ENCODE measurements at places on chromosomes 6 and 20. TPM values are rescaled to one million over a fixed set of nuclear protein-coding genes. Genes with fewer than 3 reads are reported as not detected.

- H3K4me3 ChIP-seq, result no peak overlapping the region
- DNase-seq, result no peak
- no peaks in the 10 kb centered on the region for H3K27me3 ChIP-seq
- no peak overlapping the region for H3K27ac ChIP-seq
- no peaks in the 10 kb centered on the region for H3K4me1 ChIP-seq
Measured at GRCh38 chr6:157449610-157450009, 68.6 kb downstream of the ZDHHC14 start.

DNA sequence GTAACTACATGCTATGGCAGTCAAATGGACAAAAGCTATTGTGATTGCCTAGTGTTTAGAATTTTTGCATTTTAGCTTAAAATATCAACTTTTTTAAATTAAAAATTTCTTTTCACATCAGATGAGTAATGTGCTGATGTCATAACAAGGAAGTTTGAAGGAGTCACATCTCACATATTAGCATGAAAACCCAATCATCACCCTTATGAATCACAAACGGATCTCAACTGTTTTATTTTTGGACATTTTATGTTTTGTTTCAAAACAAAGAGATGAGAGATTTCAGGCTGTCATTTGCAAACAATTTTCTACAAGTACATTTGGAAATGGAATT, 53.6 kb upstream of the TRERF1 start:
- no peaks in the 10 kb centered on the region for H3K4me1 ChIP-seq
- H3K4me3 ChIP-seq, result no peak overlapping the region
- H3K27ac ChIP-seq, result no peak overlapping the region
- no peaks in the 10 kb centered on the region for H3K27me3 ChIP-seq
- DNase-seq, result no peak
- H3K36me3 ChIP-seq, result no peaks in the 10 kb centered on the region

- H3K27me3 ChIP-seq, result no peaks in the 10 kb centered on the region
- no peak overlapping the region for H3K4me3 ChIP-seq
- H3K4me1 ChIP-seq, result no peaks in the 10 kb centered on the region
- H3K36me3 ChIP-seq, result no peaks in the 10 kb centered on the region
- no peak overlapping the region for H3K27ac ChIP-seq
Measured at GRCh38 chr6:131258816-131259476, 123.7 kb downstream of the AKAP7 start.

DNA sequence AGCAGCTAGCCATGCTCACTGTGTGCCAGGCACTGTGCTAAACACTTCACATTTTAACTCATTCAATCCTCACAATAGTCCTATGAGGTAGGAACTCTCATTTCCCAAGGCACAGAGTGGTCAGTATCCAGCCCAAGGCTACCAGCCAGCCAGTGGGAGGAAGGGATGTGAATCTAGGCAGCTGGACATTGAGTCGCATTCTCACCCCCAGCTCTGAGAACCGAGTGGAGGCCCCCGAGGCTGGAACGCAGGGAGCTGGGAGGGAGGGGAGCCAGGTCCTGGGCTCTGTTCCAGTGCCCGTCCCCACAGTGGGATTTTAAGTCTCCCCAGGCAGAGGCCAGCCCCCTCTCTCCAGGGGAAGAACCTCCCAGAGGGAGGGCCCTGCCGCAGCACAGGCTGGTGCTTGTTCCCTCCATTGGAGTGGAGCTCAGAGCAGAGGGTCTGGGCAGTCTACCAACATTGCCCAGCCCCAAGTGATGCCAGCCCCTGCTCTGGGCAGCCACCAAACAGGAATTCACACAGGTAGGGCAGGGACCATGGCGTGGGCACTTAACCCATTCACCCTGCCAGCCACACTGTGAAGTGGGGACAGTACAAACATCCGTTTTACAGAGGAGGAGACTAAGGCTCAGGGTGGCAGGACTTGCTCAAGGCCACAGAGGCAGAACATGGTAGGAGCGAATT, 131.3 kb downstream of the CEBPB start:
- peak overlapping the region; percentile 62 for H3K27ac ChIP-seq
- no peaks in the 10 kb centered on the region for H3K4me1 ChIP-seq
- H3K36me3 ChIP-seq, result no peaks in the 10 kb centered on the region
- no peak overlapping the region for H3K4me3 ChIP-seq

DNA sequence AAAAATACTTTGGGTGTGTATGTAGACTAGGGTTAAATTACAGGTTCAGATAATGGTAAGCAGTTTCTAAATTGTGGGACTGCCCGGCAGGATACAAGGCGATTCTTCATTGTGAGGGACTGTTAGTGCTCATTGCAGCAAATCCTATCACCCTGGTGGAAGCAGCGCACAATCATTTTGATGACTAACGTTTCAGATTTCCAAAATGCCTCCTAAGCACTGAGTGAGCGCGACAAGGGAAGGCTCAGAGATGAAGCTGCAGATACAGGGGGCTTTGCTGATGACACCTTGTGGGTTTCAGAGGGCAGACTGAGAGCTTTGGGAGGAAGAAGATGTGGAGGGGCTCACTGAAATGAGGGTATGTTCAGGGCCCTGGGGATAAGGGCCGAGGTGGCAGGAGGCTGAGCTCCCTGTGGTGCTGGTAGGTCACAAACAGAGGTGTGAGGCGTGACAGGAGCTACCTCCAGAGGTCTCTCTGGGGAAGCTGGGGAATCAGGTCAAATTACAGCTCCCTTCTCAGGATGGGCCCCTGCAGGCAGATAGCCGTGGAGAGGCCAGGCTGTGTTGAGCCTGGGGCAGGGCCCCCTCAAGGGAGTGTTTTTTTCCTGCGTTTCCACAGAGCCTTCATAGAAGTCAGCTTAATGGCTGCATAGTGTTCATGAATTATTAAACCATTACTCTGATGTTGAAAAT, 84.5 kb upstream of the FYN start:
- H3K36me3 ChIP-seq, result no peaks in the 10 kb centered on the region
- no peaks in the 10 kb centered on the region for H3K27me3 ChIP-seq
- DNase-seq, result no peak

DNA sequence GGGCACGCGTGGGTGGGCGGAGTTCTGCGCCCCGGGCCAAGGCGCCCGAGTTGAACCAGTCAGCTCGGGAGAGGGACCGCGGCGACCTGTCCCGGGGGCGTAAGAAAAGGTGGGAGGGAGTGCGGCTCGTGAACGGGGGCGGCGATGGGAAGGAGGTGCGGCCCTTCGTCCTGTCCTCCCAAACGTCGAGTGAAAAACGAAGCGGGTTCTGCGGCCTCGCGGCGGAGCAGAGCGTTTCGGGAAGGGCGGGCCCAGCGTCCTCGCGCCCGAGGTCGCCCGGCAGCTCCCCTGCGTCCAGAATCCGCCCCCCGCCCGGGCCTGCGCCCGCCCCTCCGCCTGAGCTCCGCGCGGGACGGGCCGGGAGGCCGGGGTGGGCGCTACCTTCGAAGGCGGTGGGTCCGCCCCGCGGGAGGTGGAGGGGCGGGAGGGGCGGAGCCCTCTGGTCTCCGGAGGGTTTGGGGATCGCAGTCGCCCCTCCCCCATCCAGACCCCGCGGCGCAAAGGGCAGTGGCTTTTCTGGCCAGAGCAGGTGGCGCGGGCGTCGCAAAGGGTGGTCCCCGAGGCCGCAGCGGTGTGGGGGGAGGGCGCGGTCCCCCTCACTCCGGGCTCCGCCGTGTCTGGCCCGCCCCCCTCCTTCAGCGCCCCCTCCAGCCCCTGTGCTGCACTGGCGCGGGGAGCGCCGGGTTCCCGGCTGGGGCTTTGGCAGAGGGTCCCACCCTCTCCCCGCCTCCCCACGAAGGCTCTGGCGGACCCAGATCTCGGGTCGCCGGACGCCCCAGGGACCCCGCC, 838 bp downstream of the STMN3 start:
- DNase-seq, result no peak
- no peaks in the 10 kb centered on the region for H3K27me3 ChIP-seq
- no peaks in the 10 kb centered on the region for H3K4me1 ChIP-seq
- H3K27ac ChIP-seq, result no peak overlapping the region
- H3K4me3 ChIP-seq, result peak overlapping the region; percentile 58

DNA sequence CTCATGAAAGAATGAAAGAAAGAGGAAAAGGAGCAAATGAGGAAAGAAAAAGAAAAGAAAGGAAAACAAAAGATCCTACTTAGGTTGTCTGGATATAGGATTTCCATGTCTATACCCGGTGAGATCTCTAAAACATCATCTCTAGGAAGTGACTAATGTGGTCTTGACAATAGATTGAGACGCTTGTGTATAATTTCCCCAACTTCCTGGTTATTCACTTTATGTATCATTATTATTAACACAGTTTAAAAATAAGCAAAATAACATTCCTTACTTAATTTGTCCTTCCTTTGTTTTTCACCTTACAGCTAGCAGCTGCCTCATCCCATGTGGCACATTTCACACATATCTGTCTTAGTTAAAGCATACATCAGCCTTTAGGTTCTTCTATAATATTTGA, 27.0 kb downstream of the LAMA4 start:
- no peaks in the 10 kb centered on the region for H3K27me3 ChIP-seq
- H3K27ac ChIP-seq, result peak overlapping the region; percentile 33
- DNase-seq, result no peak

GRCh38 chr6:14917109-14917910, 328.6 kb upstream of the JARID2 start:
- no peaks in the 10 kb centered on the region for H3K36me3 ChIP-seq
- no peaks in the 10 kb centered on the region for H3K4me1 ChIP-seq
- H3K27me3 ChIP-seq, result no peaks in the 10 kb centered on the region
- H3K27ac ChIP-seq, result no peak overlapping the region
- no peak overlapping the region for H3K4me3 ChIP-seq

DNA sequence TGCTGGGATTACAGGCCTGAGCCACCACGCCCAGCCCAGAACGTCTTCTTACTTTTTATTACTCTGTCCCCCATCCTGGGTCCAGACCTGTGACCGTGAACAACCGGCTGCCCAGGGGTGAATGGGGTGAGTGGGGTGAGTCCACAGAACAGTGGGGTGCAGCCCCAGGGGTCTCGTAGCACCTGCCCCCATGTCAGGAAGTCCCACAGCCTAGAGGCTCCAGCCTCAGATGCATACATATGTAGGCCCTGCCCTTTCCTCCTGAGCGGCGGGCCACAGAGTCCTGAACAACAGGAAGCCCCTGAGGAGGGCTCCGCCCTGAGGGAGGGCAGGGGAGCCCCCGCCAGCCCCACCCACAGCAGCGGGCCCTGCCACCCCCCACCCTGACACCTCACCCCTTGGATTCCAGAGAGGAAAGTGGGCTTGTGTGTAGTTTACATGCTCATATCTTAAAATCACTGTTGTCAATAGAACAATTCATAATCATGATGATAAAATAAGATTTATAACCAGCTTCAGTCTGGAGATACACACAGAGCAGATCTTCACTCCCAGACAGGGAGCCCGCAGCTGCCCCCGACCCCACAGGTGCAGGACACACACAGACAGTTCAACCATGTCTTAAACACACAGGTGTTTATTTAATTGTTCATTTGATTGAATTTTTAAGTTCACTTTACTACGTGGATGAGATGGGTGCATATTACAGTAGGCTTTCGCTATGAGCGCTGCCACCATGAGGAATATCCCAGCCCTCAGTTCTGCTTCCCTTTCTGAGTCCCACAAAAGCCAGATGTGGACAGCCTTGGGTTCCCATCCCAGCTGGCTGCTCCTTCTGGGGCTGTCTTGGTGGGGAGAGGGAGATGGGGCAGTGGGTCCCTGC, 12.4 kb upstream of the GMEB2 start:
- H3K4me3 ChIP-seq, result no peak overlapping the region
- H3K36me3 ChIP-seq, result no peaks in the 10 kb centered on the region
- no peak for DNase-seq
- no peaks in the 10 kb centered on the region for H3K4me1 ChIP-seq
- H3K27me3 ChIP-seq, result no peaks in the 10 kb centered on the region
- peak overlapping the region; percentile 62 for H3K27ac ChIP-seq

GRCh38 chr6:30074331-30075093, 1.1 kb downstream of the RNF39 start:
- peak overlapping the region; percentile 38 for H3K4me3 ChIP-seq
- H3K27me3 ChIP-seq, result peaks cover 19% of the 10 kb centered on the region
- H3K36me3 ChIP-seq, result peaks cover 3% of the 10 kb centered on the region
- no peaks in the 10 kb centered on the region for H3K4me1 ChIP-seq
- no peak overlapping the region for H3K27ac ChIP-seq

DNA sequence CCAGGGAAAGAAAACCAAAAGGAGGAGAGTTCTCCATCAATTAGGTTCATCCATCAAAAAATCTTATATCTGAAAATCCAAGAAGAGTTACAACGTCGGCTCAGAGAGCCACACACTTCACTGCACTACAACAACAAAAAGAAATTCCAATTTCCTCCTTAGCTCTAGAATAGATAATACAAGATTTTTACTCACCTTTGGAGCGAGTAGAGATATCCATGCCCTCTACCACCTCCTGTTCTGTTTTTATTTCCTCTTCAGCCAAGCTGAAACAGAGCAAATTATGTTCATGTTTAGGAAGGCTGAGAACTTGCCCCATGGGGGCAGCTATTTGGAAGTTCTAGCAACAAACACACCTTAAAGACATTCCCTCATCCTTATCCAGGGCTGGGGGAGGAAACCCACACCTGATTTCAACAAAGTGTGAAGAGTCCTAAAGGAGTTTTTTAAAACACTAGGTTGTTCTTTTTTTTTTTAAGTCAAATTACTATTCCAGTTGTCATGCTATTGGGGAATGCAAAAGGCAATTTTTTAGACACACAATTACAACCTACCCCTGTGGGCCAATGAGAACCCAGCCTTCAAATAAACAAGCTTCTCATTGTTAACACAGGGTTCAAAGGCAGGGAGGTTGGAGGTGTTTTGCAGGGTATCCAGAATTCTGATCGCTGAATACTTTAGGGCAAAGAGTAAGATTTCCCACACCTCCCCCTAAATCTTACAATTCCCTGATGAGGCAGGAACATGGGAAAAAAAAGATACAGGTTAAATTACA, 8.7 kb downstream of the ZMYND8 start:
- H3K4me1 ChIP-seq, result peaks cover 62% of the 10 kb centered on the region
- H3K4me3 ChIP-seq, result no peak overlapping the region
- no peaks in the 10 kb centered on the region for H3K27me3 ChIP-seq
- H3K36me3 ChIP-seq, result peaks cover 13% of the 10 kb centered on the region

GRCh38 chr20:805713-806112, 27.8 kb upstream of the FAM110A start:
- no peak overlapping the region for H3K4me3 ChIP-seq
- DNase-seq, result no peak
- no peaks in the 10 kb centered on the region for H3K27me3 ChIP-seq
- H3K36me3 ChIP-seq, result no peaks in the 10 kb centered on the region
- no peak overlapping the region for H3K27ac ChIP-seq

GRCh38 chr6:27374824-27375612, 13.5 kb upstream of the ZNF391 start:
- DNase-seq, result peak; percentile 69
- peaks cover 15% of the 10 kb centered on the region for H3K4me1 ChIP-seq
- peak overlapping the region; percentile 71 for H3K4me3 ChIP-seq
- H3K27me3 ChIP-seq, result no peaks in the 10 kb centered on the region
- H3K36me3 ChIP-seq, result no peaks in the 10 kb centered on the region

- H3K4me3 ChIP-seq, result no peak overlapping the region
- no peaks in the 10 kb centered on the region for H3K4me1 ChIP-seq
- no peak for DNase-seq
- no peaks in the 10 kb centered on the region for H3K27me3 ChIP-seq
- H3K27ac ChIP-seq, result no peak overlapping the region
Measured at GRCh38 chr20:13753436-13754036, 31.2 kb downstream of the ESF1 start.

Gene ELOVL2
- 1.6 TPM for total RNA-seq

Gene CST2
- total RNA-seq, result not detected

Gene MEP1A
- total RNA-seq, result not detected

Gene PDYN
- not detected for total RNA-seq

Gene GGTLC1
- total RNA-seq, result not detected

Gene KIF6
- not detected for total RNA-seq

Gene SCAF8
- 46.9 TPM for total RNA-seq

Data from right atrium auricular region (tissue), 2 donors.